ENCODE measurements at places on chromosomes 16 and 17.

DNA sequence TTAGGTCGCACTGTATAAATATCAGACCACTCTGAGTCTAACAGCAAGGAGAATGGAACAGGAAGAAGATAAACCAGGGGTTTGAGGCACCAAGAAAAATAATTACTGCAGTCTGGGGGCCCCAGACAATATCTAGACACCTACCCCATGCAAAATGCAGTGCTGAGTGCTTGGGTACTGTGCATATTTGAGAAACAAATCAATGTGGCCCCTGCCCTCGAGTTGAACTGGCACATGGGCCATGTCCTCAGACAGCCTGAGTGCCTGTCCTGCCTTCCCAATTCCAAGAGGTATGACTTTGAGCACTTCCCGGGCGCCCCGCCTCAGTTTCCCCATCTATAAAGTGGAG, 6.2 kb upstream of the CIITA start:
- DNase-seq, result no peak

GRCh38 chr17:40100669-40101366, 429 bp upstream of the NR1D1 start:
- DNase-seq, result peak; percentile 98

DNA sequence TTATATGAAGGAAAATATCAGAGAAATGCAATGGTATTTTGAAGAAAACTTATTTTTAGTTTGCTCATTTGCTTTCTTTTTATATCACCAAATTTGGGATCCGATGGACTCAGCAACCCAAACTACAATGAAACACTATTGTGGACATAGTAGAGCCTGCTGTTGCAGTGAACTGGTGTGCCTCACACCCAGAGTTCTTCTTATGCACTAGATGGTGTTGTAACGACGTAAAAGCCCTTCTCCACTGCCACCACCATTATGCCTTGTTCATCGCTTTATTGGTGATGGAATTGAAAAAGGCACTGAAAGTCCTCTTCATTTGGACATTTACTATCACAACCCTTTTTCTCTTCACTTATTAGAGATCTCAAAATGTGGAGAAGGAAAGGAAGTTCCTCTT, 381.3 kb downstream of the CDH8 start:
- no peak for DNase-seq

DNA sequence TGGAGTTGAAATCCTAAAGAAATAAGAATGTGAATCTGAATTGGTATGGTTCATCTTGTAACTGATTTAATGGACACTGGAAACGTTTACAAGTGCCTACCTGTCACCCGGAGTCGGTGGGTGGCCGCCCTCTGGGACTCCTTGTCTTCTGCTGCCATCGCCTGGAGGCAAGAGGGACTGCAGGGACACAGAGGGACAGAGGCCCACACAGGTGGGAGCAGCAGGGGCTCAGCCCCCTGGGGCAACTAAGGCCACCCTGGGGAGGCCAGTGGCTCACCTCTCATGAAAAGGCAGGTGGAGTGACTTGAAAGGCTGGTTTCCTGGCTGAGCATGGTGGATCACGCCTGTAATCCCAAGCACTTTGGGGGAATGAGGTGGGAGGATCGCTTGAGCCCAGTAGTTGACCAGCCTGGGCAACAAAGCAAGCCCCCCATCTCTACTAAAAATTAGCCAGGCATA, 23.2 kb downstream of the TMEM92 start:
- no peak for DNase-seq

DNA sequence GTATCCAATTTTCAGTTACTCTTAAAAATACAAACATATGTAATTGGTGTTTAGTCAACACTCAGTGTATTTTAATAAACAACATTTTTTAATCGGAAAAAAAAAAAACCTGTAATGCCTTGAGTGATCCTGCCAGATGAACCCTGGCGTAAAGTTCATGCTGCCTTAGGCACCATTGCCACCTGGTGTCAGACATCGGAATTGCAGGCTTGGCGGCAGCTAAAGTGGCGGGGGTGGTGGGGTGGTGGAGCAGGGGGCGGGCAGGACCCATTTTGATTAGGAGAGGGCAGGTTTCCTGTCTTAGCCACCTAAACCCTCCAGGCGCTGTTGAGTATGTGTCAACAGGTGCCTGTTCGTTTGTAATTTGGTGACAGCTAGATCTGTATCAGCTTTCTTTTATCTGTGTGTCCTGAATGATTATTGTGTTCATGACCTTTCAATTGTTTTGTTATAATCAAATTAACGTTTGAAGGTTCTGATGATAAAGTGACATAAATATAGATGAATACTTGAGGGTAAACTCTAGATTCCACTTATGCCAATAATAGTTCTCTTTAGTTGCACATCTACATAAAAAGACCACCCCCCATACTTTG, 588.7 kb downstream of the CDH13 start:
- DNase-seq, result no peak

GRCh38 chr16:89495121-89495520, 4.8 kb upstream of the ANKRD11 start:
- DNase-seq, result peak; percentile 62

- peak; percentile 66 for DNase-seq
Observed at GRCh38 chr16:27625050-27625697, 75.2 kb downstream of the KATNIP start.

GRCh38 chr16:14109782-14110727, 38.9 kb downstream of the MRTFB start:
- no peak for DNase-seq

DNA sequence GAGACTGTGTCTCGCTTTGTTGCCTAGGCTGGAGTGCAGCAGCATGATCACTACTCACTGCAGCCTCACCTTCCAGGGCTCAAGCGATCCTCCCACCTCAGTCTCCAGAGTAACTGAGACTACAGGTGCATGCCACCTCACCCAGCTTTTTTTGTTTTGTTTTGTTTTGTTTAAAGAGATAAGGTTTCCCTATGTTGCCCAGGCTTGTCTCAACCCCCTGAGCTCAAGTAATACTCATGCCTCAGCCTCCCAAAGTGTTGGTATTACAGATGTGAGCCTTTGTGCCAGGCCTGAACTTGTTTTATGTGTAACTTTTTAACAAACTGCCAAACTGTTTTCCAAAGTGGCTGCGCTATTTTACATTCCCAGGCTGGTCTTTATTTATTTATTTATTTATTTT, 41.8 kb upstream of the NUDT7 start:
- DNase-seq, result no peak
